Cortex of kidney (tissue), 1 donor: ENCODE measurements at places on chromosomes 1 and 21.

GRCh38 chr1:53107570-53108322 is 34.7 kb downstream of the SLC1A7 start:
- no peak for DNase-seq

DNA sequence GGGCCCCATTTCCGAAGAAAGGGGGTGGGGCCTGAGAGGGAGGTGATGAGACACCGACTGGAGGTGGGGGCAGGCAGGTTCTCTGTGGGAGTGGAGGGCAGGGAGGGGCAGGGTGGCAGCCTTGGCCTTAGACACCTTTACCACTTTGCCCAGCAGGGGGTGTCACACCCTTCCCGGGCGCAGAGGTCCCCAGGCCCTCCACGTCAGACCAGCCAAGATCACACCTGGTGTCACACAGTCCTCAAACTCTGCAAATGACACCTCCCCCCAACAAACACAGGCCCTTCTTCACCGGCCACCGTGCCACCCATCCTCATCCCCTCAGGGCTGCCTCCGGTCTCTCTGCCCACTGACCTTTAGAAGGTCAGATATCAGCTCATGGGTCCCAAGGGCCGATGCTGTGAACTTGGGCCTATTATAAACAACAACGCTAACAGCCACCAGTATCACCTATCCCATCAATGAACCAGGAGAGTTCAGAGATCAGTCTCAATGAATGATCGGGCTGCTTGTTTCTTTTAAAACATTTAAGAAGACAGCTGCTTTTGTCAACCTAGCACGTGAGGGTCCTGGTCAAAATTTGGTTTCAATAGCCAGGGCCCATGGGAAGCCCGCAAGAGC is 103.9 kb downstream of the CASZ1 start:
- no peak for DNase-seq

- DNase-seq: no peak
Observed at GRCh38 chr1:153212201-153212600, 5.2 kb upstream of the PRR9 start.

GRCh38 chr1:218347336-218347722 is 2.2 kb downstream of the TGFB2 start:
- no peak for DNase-seq

DNA sequence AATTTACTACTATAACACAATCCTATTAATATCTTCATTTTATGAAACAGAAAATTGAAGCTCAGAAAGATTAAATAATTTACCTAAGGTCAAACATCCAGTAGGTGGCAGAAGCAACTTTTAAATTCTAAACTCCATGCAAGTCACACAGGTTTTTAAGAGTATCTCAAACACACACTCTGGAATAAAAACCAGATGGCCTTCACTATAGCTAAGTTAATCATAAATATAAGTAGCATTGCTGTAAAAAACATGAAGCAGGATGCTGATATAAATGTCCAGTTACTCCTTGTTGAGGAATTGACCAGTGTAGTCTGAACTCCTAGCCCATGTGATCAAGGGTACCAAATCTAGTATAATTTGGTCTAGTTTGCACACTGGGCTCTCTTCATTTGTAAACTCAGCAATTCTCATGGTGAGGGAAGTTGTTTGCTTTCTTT is 9.4 kb upstream of the FMO3 start:
- DNase-seq: no peak

DNA sequence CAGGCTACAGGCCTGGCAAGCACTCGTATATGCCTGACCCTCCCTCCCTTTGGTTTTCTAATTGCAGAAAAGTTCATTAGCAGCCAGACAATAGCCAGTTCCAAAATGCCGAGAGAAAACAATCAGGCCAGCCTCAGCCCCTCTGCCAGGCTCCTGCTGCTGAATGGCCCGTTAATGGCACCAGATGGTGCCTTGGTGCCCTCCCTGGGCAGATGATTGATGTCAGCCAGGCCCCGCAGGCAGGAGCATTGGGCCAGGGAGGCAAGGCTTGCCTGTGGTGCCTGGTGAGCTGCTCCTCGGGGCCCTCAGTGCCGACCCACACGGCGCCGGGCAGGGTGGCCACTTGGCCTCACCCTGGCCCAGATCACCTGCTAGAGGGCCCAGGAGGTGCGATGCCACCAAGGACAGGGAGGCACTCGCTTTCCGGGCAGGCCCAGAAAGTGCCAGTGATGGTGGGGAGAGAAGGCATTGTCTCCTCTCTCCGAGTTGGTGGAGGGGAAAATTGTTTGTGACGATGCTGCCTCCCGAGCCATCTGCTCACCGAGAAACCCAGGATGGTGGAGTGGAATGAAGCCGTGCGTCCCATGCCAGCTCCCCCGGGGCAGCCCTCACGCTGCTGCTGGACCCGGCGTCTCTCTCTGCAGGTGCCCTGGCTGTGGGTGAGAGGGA is 28.1 kb downstream of the QSOX1 start:
- DNase-seq: no peak

GRCh38 chr21:42386034-42386591 is 9.7 kb downstream of the TMPRSS3 start:
- DNase-seq: no peak

DNA sequence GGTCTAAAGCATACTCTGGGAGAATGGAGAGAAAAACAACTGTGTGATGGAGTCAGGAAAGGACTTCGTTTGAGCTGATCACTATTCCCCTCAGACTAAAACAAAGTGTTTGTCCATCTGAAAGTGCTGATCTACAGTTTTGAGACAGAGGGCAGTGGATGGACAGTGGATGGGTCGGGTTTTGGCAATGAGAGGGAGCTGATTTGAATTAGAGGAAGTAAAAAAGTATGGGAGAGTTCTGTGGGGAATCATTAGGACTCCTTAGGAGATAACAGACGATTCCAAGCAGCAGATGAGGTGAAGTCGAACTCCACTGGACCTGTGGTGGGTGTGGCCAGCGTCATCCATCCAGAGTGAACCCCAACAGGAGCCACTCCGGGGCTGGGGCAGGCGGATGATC is 62.3 kb downstream of the PTGS2 start:
- no peak for DNase-seq

DNA sequence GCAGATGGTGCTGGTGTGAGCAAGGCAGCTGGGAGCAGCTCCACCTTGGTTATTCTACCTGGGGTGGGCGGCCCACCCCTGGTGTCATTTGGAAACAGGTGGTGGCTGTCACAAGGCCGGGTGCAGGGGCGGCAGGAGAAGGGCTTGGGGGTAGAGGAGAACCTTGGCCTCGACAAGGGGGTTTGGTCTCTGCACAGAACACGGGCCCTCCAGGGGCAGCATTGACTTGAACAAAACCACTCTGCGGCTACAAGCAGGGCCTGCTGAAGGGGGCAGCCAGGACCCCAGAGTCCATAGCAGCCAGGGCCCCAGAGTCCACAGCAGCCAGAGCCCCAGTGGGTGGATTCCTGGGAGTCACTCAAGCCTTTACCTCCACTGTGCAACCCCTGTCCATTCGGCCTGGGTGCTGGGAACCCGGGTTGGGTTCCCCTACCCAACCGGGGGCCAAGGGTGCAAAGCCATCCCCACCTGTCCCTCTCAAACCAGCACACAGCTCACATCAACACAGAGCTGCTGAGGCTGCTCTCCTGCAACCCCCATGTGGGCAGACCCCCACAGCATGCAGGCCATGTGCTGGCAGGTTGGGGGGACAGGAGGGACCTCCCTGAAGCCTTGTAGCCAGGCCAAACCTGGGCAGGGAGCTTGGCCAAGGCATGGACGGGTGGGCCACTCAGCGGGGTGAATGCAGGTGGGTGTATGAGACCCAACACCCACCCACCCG is 7.7 kb downstream of the TRIM11 start:
- DNase-seq: no peak

DNA sequence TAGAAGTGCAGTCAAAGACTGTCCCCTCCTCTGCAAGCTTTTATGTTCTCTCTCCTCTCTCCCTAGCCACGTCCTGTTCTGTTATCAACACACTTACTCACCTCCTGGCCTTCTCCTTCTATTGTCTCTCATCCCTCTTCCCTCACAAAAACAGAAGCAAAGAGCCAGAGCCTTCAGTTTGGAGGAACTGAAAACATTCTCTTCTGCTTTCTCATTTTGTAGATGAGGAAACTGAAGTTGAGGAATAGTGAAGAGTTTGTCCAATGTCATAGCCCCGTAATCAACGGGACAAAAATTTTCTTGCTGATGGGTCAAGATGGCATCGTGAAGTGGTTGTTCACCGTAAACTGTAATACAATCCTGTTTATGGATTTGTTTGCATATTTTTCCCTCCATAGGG is 1.9 kb downstream of the NLRP3 start:
- no peak for DNase-seq

DNA sequence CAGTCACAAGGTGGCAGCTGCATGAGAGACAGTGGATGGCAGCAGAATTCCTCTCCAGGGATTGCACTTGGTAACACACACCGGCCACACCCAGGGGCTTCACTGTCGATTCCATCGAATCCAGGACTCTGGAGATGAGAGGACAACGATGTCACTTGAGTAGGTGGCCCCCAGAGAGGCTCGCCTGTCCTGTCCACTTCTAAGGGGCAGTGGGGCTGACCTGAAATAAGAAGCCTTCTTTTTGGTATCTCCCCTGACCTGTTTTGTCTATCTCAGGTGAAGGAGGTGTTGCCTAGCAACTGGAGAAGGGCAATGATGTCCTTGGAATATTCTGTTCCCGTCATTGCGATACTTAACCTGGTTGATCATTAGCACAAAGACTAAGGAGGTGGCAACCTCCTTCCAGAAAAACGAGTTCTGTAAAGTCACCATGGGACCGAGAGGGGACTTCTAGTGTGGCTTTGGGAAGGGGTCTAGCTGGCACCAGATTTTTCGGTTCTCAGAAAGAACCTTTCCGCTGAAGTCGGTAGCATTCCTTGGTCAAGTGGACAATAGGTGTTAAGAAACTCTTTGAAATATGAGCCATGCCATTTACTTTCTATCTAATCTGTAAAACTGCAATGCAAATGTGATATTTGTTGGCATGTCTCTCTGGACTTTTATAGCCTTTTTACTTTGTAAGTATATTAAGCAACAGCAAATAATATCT is 85.2 kb upstream of the TMPRSS2 start:
- no peak for DNase-seq

GRCh38 chr1:92583821-92584760 is 97.4 kb upstream of the GFI1 start:
- no peak for DNase-seq

DNA sequence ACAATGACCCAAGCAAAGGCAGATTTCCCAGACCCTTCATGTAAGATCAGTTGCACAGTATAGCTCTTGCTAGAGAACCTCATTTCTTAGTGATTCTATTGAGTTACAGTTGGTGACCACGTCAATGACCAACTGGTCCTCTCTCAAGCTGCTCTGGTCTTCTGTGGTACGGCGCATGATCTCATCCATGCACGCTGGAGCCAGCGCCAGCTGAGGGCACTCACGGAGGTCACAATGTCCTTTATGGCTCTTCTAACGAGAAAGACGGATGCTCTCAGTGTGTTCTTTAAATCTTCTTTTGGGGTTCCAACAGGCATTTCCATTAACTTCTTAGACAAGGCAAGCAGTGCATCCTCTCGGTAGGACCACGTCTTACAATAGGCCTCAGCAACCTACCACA is 22.3 kb downstream of the CEP104 start:
- no peak for DNase-seq

DNA sequence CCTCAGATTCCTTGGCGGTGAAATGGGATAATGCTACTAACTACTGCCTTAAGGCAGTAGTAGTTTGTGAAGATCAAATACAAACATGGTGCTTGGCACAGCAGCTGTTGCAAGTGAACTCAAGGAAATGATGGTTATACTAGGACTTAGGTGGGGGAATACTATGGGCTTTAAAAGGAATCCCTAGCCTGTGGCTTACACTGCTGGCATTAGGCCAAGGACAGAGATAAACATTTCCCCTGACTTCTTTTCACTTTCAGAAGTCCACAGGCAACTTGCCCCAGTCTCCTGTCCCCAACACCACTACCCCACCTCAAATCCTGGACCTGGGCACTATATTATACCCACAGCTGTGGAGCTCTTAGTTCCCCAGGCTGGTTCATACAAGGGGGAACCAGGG is 13.1 kb upstream of the VAMP4 start:
- no peak for DNase-seq
